NCI-H1930 (cell line): ENCODE measurements at places on chromosomes 2 and 18.

- DNase-seq: no peak
Observed at GRCh38 chr18:55593888-55594287, 5.9 kb upstream of the TCF4 start.

- DNase-seq: no peak
Observed at GRCh38 chr2:68476454-68476853, 9.1 kb downstream of the APLF start.

- DNase-seq: no peak
Observed at GRCh38 chr2:189192766-189193165, 13.2 kb upstream of the COL5A2 start.

- DNase-seq: no peak
Observed at GRCh38 chr2:3288470-3289170, 89.0 kb downstream of the EIPR1 start.

DNA sequence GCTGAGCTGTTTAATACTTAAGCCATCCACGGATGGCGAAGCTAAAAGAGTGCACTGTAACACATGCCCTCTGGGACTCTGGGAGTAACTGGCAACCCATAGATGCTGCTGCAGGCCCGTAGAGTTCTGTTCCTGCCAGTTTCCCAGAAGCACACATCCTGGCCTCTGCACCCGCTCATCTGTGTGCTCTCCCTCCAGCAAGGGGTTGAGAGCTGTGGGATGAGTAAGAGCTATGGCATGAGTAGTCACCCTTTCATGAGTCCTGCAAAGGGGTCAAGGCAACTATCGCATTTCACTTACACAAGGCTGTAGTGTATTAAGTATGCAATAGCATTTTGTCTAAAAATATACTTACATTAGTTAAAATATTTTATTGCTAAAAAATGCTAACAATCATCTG lies 1341.8 kb upstream of the NXPH2 start:
- no peak for DNase-seq

GRCh38 chr18:28124131-28125029 lies 52.5 kb downstream of the CDH2 start:
- DNase-seq: no peak

DNA sequence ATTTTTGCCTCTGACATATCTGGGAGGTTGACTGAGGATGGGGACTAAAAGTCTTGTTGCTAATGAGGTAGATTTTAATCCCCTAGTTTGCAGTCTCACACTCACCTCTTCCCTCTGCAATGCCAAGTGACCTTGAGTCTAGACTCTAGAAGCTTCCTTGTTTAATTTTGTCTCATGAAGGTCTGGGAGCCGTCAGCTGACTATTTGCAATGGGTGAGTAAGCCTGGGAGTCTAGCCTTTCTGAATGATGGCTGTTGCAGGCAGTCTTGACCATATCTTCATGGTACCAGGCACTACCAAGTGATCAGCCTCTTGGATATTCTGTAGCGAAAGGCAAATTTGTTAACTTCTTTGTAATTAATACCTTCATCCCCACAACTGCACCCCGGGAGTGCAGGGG lies 61.2 kb downstream of the ARHGAP15 start:
- no peak for DNase-seq

GRCh38 chr2:627340-627709 lies 49.9 kb downstream of the TMEM18 start:
- DNase-seq: no peak

GRCh38 chr2:71560638-71561011 lies 107.3 kb downstream of the DYSF start:
- no peak for DNase-seq

DNA sequence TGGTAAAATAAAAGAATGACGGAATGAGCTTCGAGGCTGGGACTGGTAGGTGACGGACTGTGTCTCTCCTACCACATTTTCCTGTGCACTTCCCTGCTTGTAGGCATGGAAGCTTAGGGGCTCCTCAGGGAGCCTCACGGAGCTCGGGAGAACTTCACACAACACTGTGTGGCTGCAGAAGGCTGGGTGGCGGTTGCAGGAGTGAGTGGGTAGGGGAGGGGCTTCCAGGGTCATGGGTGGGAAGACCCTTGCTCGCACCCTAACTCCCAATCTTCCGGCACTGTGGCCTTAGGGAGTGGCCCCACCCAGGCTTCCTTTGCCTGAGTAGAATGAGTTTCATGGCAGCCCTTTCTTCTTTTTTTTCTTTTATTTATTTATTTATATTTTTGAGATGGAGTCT lies 128.6 kb downstream of the INHBB start:
- no peak for DNase-seq

- no peak for DNase-seq
Observed at GRCh38 chr2:129233751-129234406, 745.6 kb upstream of the RAB6C start.

DNA sequence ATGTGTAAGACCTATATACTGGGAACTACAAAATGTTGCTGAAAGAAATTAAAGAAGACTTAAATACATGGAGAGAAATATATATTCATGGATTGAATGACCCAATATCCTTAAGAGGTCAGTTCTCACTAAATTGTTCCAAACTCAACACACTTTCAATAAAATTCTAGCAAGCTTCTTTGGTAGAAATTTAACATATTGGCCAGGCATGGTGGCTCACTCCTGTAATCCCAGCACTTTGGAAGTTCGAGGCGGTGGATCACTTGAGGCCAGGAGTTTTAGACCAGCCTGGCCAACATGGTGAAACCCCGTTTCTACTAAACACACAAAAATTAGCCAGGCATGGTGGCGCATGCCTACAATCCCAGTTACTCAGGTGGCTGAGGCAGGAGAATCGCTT lies 33.6 kb upstream of the MYCN start:
- no peak for DNase-seq

GRCh38 chr2:37781028-37781427 lies 109.6 kb upstream of the CDC42EP3 start:
- no peak for DNase-seq

DNA sequence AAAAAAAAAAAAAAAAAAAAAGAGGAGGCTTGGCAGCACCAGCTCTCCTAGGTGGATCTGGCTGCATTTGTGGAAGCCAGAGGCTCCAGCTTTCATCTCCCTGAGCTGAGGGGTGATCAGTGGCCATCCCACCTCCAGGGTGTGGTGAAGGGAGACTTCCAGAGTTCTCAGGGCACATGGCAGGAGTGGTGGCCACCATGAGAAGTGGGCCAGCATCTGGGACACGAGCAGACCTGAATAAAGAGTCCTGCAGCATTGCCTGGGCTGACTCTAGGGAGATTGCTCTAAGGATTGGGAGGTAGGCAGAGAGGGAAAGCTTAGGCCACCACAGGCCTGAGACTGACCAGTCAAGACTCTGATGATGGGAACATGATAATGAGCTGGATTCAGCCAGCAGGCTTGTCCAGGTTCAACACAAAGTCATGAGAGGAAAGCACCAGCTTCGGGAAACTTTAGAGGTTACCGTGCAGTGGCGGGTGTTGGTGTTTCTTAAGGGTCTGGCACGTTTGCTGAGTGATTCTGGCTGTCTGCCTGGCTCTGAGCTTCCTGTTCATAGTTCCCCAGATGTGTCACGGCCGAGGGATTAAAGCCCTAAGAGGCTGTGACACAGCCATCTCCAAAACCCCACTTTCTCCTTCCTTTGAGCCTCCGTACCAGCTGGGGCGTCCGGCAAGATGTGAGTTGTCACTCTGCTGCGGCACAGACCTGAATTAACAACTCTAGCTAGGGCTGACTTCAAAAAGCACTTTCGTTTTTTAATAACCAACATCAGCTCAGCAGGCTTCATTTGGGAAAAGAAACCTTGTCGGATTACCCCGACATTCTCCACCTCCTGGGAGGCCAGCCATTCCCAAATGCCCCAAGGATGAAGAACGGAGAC lies 38.3 kb upstream of the IL1R1 start:
- no peak for DNase-seq

- DNase-seq: no peak
Observed at GRCh38 chr18:61001138-61001537, 332.1 kb upstream of the CDH20 start.

- no peak for DNase-seq
Observed at GRCh38 chr2:162821176-162821575, 17.4 kb downstream of the KCNH7 start.

- no peak for DNase-seq
Observed at GRCh38 chr2:39723946-39724827, 54.9 kb downstream of the THUMPD2 start.

DNA sequence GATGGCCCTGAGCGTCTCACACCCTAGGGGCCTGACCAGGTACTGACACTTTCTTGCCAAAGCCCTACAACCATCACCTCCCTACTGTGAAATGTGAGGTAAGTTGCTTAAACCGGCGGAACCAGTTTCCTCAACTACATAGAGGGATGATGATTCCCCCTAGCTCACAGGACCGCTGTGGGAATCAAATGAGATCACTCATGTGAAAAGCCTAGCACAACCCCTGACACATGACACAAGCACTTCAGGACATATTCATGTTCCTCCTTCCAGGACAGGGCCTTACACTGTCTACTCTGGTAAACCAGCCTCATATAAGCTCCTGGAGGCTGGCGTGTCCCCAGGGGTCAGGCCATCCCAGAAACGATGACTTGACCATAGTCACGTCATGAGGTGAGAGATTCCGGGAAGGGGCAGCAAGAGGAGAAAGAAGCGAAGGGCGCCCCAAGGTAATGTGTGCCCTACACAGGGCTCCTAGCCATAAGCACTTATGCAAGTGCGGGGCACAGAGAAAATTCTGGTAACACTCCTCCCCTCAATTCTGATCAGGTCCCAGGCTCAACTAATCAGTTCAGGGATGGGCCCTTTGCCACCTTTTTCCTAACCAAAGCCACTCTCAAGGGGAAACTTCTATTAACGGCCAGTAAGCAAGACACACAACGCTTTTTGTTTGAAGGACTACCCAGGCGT lies 49.5 kb downstream of the C2orf42 start:
- peak; percentile 34 for DNase-seq

DNA sequence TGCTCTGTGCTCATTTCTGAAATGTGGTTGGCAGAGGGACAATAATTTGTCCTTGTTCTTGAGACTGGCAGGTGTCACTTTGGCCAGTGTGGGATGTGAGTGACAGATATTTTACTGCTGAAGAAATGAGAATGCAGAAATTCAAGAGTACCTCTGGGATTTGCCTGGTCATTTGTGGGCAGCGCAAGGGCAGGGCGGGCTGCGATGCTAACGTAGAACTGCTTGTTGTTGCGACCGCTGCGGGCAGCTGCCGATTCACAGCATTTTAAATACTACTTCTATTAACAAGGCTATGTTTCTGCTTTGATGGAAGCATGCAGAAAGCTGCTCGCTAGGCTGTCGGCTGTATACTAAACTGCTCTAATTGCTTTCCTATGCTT lies 268.6 kb downstream of the FIGN start:
- no peak for DNase-seq

DNA sequence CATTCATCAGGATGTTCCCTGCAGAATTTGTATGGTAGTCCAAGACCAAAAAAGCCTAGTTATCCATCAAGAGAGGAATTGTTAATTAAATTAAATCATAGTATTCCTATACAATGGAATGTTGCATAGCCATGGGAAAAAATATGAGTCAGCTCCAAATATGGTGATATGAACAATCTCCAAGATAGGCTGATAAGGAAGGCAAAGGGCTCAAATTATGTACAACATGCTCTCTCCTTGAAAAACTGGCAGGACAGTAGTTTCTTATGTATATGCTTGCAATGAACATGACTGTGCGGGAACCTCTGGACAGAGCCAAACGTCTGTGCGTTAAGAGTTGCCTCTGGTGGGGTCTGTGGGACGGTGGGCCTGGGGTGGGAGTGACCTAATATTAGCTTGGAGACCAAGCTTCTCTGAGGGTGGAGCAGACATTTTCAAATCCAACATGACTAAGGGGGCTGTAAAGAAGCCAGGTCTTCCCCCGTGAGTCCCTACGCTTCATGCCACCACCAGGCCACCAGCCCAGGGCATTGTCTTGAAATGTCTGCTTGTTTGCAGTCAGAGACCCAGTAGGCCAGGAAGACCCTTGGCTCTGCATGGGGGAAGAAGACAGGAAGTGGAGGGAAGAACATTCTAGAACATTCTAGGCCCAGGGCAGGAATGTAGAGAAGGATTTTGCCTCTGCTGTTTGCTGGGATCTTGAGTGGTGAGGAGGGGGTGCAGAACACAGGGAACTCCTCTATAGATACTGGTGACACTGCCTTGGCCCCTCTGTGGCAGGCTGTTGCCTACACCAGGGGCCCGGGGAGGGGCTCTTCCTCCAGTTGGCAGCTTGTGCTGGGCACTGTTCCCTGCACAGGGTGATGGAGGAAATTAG lies 244.0 kb upstream of the HS6ST1 start:
- DNase-seq: no peak

- DNase-seq: no peak
Observed at GRCh38 chr18:36128530-36128870, 640 bp downstream of the SLC39A6 start.

DNA sequence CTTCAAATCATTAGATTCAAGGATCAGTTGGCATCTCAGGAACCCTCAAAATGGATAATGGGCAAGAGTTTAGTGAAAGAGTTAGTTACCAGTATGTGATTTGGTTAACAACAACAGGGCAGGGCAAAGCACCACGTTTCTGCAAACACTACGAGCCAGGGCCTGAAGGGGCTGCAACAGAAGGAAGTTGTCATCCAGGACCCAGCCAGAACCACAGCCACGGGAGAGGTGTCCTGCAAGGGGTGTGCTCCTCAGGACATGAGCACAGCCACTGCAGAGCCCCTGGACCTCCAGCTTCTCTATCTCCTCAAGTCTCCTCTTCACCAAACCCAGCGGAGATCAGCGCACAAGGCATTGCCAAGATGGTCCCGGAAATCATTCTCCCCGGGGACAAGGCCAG lies 173.3 kb upstream of the PIEZO2 start:
- no peak for DNase-seq

DNA sequence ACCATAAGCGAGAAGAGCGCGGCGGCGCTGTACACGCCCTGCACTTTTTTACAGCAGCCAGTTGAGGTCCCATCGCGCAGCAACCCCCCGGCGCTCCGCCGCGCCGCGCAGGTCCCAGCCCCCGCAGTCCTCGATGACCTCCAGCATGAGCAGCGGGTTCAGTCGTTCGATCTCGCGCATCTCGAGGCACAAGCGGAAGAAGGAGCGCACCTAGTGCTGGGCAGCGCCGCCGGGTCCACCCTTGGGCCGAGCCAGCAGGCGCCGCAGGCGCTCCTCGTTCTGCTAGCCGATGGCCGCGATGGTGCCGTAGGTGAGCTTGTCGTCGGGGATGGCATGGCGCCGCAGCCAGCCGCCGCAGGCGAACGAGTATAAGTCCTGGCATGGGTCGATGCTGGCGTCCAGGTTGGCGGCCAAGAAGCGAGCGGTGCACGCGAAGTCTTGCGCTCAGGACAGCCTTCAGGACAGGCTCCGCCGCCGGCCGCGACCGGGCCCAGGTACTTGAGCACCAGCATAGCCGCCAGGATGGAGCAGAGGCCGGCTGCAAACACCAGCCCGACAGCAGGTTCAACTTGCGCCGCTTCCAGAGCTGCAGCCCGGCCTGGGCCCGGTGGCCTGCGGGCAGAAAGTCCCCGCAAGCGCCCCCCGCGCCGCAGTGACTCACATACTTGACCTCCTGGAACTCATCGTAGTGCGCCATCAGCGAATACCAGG lies 8.3 kb downstream of the ALPP start:
- no peak for DNase-seq

- DNase-seq: no peak
Observed at GRCh38 chr2:164150604-164151003, 414.8 kb upstream of the FIGN start.
